ENCODE measurements at places on chromosomes 3 and 15.
A peak's percentile ranks its signal among the peaks of the same experiment; 100 is the strongest.

DNA sequence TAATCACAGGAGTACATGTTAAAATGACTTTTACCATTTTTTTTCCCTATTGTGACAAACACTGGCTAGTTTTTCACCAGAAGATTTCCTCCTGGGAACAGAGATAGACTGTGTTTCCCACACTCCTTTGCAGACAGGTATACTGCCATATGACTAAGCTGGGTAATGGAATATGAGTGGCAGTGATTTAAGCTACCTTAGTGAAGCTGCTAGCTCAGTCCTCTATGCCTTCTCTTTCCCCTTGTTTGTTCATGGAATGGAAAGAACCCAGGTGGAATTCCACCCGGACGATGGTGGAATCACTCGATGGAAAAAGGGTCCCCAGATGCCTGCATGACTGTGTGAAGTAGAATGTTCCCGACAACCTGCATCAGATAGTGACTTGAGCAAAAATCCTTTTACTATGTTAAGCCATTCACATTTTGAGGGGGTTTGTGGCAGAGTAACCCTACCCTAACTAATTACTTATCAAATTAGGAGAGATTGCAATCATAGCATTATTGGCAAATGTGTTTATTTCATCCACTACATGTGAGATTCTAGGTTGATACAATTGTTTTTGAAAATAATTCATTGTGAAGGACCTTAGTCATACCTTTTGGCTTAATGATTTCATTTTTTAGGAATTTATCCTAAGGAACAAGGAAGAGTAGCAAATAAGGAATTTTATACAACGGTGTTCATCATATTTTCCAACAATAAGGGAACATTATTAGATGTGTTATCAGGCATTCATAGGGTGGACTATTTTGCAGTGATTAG, 16.5 kb downstream of the THSD4 start:
- DNase-seq = no peak

DNA sequence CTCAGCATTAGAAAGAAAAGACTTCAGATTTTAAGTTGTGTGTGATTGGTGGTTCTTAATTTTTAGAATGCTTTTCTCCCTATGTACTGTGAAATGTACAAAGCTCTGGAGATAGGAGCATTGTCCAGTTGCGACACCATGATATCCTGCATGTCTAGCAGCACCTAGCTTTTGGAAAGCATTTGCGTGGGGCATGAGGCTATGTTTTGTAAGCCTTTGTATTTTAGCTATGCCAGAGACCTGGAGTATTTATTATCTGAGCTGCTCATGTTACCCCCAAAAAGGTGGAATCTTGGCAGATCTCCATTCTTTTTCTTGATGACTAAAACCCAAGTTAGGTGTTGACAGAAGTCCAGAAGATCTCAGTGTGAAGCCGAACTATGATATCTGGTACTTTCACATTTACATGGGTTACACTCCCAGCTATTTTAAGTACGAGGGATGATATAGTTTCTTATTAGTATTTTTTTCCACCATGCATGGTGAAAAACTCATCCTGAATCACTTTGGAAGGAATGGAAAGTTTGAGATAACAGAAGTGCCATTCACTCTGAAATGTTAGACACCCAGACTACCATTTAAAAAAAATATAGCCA, 126.7 kb upstream of the SAMMSON start:
- DNase-seq = no peak

DNA sequence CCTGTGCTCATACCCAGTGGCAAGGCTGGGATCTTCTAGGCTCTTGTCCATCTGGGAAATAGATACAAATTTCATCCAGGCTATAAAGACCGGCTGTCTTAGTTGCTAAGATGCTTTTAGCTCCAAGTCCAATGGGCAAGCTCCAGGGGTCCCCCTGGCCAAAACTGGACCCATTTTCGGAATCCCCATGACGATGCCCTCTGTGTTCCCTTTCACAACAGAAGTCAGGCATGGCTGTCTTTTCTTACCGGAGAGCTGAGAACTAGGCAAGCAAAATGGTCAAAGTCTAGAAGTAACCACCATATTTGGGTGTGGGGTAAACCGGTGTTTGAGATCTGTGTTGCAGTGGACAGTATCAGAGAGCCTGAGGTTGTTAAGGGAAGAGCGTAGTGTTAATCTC, 1.0 kb downstream of the GLYCTK start:
- DNase-seq = no peak

GRCh38 chr15:66094331-66094730, 159.2 kb downstream of the MEGF11 start:
- no peak for DNase-seq

DNA sequence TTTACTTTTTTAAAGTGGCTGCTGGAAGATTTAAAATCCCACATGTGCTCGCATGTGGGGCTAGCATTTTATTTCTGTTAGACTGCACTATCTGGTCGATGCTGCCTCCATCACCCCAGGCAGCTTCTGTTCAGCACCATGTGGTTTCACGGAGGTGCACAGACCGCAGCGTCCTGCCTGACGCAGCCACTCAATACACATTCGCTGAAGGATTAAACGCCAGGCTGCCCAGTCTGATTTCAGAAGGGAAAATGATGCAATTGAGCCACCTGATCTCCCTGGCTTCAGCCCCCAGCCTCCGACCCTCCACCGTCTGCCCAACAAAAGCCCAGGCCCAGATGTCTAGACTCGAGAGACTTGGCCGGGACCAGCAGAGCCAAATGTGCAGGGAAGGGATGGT, 84.5 kb downstream of the MEGF11 start:
- DNase-seq = no peak

DNA sequence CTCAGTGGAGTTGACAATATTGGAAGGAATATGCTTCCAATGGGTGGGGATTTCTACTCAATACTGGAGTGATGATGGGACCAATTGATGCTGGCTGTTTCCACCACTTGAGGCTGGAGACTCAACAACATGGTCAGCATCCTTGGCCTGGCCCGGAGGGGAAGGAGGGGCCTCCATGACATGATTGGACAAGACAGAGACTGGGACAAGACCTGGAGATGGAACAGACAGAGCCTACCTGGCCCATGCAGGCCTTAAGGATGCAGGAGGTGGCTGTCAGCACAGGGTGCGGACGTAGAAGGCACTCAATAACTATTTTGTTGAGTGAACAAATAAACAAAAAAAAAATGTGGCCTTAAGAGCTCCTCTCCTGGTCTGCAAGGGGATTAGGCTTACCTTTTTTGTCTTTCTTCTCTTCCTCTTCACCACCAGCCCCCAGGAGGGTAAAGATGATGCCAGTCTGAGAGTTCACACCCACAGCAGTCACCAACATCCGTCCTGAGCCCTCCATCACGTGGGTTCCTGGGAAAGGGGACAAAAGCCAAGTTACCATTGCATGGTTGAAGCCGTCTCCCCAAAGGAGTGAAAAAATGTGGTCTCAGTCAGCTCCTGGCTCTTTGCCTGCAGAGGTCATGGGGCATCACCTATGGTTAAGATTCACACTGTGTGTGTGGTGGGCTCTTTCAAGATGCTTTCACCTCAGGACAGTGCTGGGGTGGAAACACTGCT, 67.1 kb upstream of the SEC13 start:
- DNase-seq = no peak

DNA sequence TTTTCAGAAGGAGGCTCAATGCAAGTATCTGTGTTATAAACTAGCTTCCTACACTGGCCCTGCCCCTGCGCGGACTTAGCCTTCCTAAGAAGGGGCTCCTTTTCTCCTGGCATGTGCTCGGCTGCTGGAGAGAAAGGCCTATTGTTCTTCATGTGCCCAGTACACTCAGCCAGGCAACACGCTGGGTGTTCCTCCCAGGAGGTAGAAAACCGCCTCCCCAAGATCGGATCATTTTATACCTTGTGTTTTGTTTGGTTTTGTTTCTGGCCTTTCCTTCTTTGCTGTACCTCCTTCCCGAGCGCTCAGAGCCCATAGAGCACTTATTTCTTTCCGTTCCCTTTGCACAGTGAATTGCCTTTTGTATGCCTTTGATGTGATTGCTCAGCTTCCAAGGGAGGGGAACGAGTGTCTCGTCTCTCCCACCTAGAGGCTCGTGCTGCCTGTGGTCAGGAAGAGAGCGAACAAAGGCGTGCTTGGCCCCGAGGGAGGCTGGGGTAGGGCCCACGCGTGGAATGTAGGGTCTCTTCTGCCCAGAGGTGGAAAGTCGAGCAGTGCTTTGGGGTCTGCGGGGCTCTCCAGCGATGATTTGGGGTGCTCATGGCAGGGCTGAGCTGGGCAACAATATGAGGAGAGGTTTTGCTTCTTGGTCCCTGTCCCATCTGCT, 30.0 kb downstream of the CCNL1 start:
- peak; percentile 25 for DNase-seq

GRCh38 chr3:38038447-38038911, 529 bp upstream of the DLEC1 start:
- peak; percentile 62 for DNase-seq

All from activated CD4-positive, alpha-beta T cell treated with anti-CD3 and anti-CD28 coated beads, Interleukin-2, Interleukin-4, amounts not matched to agents 100 ng/mL and 50 ng/mL, durations not matched to agents 16 hours and 8 hours (primary cell).